ENCODE measurements at places on chromosomes 2 and 18.
A peak's percentile ranks its signal among the peaks of the same experiment; 100 is the strongest.

- no peak for DNase-seq
These were observed 135.8 kb downstream of the LRRTM1 start for GRCh38 chr2:80168801-80169200.

DNA sequence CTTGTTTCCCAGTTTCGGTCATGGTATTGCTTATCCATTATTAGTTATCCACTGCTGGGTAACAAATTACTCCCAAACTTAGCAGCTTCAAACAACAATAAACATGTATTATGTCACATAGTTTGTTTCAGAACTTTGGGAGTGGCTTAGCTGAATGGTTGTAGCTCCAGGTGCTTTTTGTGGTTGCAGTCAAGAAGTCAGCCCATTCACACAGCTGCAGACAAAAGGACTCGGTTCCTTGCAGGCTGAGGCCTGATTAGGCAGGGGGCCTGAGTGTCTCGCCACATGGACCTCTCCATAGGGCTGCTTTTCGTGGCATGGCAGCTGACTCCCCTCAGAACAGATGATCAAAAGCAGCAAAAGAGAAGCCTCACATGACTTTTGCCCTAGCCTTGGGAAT, 58.2 kb upstream of the ITGA4 start:
- DNase-seq, result no peak

- no peak for DNase-seq
These were observed 29.2 kb upstream of the MBOAT2 start for GRCh38 chr2:9032536-9033255.

DNA sequence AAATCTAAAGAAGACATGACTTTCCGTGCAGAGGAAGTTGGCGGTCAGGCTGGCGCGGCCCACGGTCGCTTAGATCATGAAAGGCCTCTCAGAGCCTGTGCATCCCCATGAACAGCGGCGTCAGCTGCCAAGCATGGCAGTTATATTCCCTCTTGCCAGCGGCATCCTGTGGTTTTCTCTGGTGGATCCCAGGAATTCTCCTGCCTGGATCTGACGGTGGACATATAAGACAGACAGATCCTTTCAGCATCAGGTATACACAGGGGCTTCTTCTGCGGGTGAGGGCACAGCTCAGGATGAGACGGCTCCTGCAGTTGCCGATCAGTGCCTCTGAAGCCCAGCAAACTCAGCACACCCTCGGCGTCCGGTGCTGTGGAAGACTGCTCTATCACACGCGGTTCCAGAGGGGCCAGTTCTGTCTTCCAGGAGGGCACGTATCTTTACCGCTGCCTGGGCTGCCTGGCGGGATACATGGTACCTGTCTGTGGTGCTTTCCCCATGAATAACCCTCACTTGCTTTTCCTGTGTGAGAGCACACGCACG, 157.8 kb downstream of the LDLRAD4 start:
- no peak for DNase-seq

DNA sequence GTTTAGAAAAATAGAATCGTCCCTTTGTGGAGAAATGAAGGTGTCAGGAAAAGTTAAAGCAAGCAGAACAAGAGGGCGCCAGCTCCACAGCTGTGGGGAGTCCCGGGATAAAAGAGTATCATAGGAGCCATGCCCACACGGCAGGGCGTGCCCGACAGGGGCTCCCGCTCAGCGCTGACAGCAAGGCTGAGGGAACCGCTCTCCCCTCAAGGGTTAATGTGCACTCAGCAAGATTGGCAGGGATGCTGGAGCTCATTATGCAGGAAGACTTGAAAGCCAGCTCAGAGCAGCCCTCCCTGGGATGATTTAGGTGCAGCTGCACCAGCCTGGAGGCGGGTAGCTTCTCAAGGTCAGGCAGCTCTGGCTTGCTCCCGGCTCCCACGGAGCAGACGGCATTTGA, 500.2 kb downstream of the EIPR1 start:
- DNase-seq, result no peak

DNA sequence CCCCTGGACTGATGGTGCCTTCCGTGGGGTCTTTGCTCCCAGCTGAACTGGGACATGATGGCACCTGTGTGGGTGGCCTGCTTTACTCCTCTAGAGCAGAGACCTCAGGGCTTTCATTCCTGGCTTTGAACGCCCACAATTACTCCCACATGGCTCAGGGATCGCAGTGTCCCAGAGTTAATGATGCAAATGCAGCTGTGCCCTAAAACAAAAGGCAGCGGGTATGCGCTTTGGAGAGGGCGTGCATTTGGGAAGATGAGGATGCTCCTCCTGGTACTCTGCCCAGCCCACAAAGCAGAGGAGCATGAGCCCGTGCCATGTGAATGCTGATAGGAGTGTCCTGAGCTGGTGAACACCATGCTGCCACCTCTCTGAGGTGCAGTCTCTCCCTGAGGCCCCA, 173.4 kb downstream of the FHOD3 start:
- DNase-seq, result no peak

GRCh38 chr2:28956415-28956826, 24.7 kb upstream of the TOGARAM2 start:
- DNase-seq, result no peak

DNA sequence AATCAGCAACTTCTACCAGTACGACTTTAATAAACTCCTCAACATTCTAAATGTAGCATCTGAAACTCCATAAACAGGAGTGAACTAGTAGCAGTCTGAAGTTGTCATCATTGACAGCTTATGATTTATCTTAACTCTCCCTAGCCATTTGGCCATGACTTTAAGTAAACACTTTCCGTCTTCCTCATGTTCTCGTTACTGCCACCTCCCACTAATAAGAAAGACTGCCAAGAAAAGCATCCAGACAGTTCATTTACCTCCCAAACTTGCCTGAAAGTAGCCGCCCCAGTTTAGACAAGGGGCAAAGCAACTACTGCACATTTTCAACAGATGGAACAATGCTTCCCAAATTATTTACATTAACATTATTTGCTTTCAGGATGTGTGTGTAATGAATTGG, 287.5 kb downstream of the OSR1 start:
- no peak for DNase-seq

DNA sequence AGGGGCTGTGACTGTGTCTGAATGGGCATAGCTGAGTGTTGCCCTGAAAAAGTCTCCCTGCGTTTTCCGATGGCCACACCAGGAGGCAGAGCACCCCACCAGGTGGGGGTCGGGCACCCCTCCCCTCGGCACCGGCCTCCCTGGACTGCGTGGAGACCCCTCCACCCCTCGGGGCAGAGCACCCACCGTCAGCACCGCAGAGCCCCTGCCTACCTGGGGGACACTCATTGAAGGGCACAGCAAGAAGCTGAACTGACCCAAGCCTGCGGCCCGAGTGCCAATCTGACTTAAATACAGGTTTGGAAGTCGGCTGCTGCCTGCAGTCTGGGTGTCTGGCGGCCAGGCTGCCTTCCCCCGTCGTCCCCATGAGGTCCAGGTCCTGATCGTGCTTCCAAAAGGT, 69.9 kb downstream of the KCNG2 start:
- DNase-seq, result no peak

DNA sequence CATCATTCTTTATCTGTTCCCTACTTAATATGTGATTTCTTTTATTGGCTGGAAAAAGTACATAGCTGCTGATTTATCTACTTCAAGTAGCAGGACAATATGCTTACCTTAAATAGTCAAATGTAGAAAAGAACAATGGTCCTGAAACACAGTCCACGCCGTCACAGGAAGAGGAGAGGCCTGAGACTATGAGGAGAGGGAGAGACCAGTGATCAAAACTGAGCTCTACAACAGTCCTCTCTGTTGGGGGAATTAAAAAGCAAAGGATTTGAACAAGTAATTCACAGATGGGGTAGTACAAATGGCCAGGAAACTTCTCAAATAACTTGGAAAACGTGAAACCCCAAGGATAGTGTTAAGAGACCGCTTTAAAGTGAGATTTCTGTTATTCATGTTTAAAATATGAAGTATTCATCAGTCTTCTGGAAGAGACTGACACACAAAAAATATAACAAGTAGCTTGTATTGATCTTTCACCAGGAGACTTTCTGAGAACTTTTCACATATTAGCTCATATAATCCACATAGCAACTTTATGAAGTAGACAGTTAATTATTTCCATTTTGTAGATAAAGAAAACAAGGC, 20.2 kb downstream of the SCYGR8 start:
- DNase-seq, result no peak

DNA sequence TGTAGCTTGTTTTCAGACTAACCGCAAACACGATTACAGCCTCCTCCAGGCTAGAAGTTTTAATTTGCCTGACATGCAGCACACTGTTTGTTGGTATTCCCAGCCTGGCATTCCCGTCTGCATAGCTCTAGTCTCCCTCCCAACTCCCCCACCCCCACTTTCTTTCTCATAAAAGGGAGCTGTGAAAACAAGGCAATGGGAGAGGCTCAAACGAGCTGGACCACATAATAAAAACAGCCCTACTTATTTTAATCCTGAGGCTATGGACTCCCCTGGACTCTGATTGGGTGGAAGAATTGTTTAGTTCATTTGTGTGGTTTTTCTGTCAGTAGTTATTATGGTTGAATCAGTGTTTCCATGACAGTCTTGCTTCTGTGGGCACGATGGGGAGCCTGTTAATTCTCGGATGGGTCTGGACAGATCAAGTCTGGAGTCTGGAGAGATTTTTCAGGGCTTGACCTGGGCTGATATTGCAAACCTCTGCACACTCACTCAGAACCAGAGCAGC, 1.2 kb downstream of the STON1 start:
- DNase-seq, result peak; percentile 76

DNA sequence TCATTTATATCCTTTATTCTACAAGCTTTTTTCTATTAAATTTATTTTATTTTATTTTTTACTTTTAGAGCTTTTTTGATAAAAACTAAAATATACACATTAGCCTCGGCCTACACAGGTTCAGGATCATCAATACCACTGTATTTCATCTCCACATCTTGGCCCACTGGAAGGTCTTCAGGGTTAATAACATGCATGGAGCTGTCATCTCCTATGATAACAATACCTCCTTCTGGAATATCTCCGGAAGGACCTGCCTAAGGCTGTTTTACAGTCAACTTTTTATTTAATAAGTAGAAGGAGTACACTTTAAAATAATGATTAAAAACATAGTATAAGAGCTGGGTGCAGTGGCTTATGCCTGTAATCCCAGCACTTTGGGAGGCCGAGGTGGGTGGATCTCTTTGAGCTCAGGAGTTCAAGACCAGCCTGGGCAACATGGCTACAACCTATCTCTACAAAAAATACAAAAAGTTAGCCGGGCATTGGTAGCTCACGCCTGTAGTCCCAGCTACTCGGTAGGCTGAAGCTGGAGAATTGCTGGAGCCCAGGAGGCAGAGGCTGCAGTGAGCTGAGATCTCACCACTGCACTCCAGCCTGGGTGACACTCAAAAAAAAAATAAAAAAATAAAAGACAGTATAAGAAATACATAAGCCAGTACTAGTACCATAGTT, 15.7 kb upstream of the DGUOK start:
- no peak for DNase-seq

GRCh38 chr2:163884416-163884815, 148.6 kb upstream of the FIGN start:
- DNase-seq, result no peak

GRCh38 chr2:238267884-238268680, 20.3 kb downstream of the PER2 start:
- DNase-seq, result no peak

DNA sequence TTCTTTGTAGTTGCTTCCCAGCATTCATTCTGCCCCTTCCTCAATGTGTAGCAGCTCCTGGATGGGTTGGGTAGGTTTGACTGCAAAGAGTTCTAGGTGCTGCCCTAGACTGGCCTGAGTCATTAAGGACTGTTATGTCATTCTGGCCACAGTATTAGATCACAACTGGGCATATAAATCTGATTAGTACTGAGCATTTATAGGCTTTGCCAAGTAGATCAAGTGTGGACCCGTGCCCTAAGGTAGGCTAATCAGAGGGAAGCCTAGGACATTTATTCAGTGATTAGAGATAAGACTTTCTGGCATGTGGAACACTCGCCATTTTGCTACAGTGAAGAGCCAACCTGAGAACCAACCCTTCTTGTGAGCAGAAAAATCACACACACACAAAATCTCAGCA, 2.7 kb downstream of the KATNAL2 start:
- DNase-seq, result no peak

GRCh38 chr2:2824588-2824987, 493.5 kb upstream of the MYT1L start:
- DNase-seq, result no peak

DNA sequence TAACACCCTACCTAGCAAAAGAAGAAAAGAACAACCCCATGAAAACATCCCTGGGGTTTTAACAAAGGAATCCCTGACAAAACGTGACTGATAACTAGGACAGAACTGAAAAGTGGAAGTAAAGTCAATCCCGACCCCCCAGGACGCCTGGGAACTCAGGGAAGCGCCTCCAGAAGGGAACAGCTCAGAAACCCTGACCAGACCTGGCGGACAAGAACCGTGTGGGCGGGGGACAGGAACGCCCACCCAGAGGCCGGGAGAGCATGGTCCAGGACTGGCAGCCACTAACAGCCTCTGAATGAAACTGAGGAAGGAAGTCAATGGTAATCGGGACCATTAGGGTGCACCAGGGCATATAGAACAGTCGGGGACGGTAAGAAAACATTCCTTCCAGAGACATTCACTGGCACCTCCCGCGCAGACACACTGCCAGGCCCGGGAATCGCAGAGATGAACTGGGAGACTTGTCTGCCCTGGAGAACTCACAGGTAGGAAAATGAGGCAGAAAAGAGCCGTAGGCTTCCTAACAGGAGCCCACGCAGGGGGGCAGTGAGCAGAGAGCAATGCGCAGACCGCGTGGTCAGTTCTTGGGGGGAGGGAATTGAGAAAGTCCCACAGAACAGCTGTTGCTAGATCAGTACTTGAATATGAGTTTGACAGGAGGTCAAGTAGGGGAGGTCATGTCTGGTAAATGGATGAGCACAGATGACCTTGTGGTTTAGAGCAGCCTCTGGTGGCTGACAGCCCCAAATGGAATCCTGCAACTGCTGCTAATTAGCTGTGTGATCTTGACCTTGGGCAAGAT, 1.3 kb upstream of the TBC1D8 start:
- DNase-seq, result peak; percentile 15

DNA sequence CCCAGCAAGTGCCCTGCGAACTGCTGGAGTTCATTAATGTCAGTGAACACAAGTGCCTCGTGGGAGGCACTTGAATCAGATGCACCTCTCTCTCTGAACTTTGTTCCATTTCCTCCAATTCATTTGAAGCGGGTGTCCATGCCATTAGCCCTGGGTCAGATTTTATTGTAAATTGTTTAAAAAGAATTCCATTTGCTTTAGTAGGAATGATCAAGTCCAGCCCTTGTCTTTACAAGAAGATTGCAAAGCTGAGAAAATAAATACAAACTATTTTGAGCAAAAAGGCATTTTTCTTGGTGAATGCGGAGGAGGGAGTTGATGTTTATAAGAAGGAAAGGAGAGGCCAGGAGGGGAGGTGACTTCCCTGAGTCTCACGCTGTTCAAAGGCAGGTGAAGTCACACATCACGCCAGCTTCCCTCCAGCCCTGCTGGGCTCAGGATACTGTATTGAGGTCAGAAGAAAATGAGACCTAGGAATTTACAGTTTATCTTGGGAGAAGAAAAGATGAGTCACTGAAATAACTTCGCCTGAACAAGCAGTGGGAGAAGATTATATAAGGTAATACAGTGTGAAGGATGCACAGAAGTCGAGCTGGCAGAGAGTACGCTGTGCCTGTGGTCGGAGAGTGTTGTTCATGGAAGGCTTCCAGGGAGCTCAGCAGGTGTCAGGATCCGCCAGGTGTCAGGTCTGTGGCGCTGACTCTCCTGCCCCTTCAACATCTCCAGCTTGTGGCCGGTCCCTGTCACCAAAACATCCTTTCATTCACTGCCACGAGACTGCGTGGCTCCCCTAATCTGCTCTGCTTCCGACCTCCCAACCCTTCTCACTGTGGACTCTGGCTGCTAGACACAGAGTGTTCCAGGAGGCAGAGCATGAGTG, 36.5 kb downstream of the EFR3B start:
- DNase-seq, result peak; percentile 34

GRCh38 chr2:207315131-207315530, 149.4 kb upstream of the KLF7 start:
- no peak for DNase-seq

All from T1000 (cell line).